ENCODE measurements at places on chromosomes 1 and 21.

DNA sequence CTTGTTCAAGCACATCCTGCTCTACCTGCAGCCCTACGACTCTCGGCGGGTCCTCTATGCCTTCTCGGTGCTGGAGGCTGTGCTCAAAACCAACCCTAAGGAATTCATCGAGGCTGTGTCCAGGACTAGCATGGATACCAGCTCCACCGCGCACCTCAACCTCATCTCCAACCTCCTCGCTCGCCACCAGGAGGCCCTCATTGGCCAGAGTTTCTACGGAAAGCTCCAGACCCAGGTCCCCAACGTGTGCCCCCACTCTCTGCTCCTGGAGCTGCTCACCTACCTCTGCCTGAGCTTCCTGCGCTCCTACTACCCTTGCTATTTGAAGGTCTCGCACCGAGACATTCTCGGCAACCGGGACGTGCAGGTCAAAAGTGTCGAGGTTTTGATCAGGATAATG, 74.3 kb upstream of the MORC3 start:
- no peak for DNase-seq

DNA sequence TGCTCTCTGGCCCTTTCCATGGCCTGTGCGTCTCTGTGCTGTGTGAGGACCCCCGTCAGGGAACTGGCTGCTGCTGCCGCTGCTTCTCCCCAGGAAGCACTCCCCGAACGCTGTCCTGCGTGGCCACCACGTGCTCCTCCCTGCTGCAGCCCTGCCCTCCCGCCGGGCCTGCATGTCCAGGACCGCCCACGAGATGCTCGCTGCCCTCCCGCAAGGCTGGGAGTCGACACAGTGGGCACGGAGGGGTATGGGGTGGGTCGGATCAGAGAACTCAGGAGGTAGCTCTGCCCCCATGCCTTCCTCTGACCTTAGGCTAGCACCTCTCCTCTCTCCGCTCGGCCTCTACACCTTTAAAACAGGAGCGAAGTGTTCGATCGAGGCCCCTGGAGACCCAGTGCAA, 171.9 kb upstream of the AJAP1 start:
- DNase-seq, result no peak

DNA sequence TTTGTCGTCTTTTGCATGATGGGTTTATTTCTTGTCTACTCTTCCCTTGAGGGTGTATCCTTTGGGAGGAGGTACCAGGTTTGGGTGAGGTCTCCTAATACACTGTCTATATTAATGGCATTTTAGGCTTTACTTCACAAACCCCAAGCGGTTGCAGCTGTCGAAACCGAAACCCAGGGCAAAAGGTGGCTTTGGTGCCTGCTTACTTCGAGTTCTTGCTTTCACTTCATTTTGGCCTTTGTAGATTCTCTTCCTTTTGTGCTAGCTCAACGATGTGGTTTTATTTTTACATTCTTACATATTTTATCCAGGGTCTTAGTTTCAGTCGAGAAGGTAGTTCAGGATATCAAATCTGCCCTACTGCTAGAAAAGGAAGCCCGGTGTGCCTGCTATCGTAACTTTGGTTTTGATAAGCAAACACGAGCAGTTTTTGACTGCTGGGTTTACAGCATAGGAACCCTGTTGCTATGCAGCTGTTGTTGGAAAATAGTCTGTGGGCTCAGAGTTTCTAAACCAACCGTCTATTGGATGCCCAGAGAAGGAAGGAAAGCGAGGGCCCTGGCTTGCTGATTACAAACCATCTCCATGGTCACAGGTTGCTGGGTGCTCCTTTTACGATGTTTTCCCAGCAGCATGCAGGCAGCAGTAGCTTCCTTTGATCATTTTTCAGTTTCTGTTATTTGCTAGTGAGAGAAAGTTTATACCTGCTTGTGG, 9.8 kb upstream of the TSPAN2 start:
- no peak for DNase-seq

GRCh38 chr1:100383743-100384405, 31.6 kb downstream of the CDC14A start:
- DNase-seq, result no peak

- no peak for DNase-seq
These were observed 32.4 kb upstream of the SERTAD4 start for GRCh38 chr1:210200124-210200736.
